Epithelial cell of proximal tubule (primary cell): ENCODE measurements at places on chromosomes 1 and 21.

DNA sequence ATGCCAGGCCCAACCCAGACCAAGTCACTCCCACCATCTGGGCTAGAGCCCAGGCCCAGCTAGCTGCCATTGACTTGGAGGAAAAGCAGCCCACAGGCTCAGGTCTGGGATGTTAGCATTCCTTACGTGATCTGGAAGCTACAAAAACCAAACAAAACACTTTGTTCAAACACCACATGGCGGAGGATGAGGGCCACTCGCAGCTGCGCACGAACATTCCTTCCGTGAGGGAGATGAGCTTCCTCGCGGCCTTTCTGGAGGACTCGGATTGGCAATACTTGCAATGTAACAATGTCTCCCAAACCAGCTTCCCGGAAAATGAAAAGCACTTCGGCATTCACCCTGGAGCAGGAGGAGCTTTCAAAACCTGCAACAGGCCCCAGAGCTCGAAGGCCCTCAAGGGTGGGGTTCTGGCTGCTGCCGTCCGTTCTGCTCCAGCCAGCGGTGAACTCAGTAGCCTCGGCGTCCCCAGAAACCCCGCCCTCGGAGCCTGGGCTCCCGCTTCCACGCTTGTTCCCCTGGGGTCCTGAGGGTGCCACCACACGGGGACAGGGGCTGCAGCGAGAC lies 40.5 kb downstream of the COL6A1 start:
- DNase-seq: no peak

DNA sequence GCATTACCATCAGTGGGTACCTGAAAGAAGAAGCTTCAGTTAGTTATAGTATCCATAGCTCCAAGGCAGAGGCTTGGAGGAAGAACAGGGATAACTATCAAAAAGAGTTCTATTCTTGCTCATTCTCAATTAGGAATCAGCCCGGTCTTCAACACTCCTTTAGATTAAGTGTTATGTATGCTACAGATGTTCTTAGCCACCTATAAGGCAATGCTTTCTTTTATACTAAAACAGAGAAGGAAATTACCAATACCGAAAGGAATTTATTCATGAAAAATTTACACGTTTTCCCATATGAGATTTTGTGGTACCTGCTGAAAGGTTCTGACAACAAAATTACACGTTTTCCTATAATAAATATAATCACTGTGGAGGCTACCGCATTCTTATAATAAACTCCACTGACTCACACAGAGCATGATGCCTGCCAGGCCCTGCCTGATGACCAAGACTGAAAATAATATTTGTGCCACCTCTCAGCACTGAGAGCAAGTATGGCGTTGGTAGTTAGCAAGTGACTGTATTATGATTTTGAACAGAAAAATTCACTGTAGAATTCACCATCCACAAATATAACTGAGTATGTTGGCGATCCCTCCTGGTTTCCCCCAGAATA lies 58.3 kb downstream of the APP start:
- DNase-seq: no peak

DNA sequence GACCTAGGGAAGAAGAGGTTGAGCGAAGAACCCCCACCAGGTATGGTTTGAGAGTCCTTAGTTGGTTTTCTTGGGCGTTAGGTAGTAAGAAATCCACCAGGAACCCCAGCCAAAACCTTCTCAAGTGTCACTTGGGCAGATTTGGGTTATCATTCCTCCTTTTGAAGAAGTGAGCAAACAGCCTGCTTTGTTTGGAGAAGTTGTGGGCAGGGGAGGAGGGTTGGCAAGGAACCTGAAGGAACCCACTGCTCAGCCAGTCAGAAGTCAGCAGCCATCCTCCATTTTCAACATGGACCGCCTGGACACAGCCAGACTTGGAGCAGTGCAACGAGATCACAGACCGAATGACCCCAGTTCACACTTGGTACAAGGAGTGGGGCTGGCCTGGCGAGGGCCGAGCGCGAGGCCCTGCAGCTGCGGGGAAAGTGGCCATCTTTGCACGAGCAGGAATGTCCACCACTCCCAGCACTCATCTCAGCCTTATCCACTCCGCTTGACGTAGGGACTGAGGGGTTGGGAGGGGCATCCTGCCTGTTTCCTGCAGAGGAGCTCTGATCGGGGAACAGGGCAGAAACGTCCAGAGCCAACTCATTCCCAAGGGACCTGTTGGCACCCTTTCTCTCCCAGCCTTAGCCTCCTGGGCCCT lies 7.2 kb downstream of the ADPRS start:
- no peak for DNase-seq

- DNase-seq: peak; percentile 40
These were observed at the start of gene DCDC2B for GRCh38 chr1:32208891-32209328. Gene DCDC2B, plus strand, starts transcription at chr1:32209089. Its CDS starts 5 bp downstream, at chr1:32209094.

GRCh38 chr1:41708332-41708731 lies 210.4 kb downstream of the HIVEP3 start:
- DNase-seq: no peak

DNA sequence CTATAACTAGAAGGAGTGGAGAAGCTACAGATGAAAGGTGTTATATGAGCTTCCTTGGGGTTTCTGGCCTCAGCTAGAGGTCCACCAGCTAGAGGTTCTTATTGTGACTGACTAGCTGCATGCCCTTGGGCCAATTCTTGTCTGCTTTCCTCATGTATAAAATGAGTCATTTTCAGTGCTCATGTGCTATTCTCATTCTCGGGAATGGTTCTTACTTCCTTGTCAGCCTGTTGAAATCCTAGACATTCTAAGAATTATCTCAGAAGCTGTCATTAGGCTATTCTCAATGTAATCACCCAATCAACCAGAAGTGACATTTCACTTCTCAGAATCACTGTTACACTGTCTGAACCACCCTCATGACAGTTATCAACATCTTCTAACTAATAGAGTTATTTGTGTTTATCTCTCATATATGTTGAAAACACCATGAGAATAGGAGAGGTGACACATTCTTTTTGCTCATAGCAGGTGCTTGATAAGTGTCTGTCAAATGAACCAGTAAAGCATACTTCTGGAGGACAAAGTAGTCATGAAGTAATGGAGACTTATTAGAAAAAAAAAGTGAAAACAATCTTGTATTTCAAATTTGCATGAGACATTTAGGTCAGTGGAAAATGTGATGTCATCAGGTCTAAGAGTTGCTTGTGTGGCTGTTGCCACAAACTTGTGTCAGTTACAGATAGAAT lies 122.8 kb upstream of the IVNS1ABP start:
- DNase-seq: peak; percentile 95

DNA sequence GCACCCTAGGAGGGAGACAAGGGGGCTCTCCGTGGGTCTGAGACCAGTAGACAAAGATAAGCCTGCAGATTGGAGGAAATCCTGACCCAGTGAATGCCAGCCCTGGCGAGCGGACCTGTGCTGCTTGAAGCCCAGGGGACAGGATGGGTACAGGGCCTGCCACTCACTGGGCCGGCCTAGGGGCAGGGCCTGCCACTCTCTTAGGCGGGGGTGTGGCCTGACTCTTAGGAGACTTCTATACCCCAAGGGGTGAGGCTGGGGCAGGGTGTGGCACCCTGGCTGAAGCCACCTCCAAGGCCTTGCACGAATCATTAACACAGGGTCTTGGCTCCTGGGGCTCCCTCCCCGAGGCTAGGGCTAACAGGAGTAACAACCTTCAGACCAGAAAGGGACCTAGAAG lies 30.7 kb downstream of the TRIM62 start:
- no peak for DNase-seq

DNA sequence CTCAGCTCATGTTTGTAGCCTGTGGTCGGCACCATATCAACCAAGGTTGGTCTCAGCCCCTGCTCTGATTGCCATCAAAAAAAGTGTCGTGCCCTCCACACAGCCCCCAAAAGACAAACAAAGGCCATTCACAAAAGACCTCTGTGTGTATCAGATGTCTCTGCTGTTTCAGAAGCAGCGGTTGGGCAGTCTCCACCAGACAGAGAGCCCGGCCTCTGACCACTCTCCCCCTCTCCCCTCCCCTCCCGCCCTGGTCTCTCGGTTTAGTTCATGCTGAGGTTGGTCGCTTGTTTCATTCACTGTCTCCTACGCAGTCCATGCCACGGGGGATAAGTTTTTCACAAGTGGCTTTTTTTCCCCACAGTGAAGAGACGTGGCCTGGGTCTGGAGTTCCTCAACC lies 27.1 kb downstream of the ACTA1 start:
- no peak for DNase-seq

GRCh38 chr1:5620418-5620817 lies 371.8 kb downstream of the NPHP4 start:
- DNase-seq: no peak

DNA sequence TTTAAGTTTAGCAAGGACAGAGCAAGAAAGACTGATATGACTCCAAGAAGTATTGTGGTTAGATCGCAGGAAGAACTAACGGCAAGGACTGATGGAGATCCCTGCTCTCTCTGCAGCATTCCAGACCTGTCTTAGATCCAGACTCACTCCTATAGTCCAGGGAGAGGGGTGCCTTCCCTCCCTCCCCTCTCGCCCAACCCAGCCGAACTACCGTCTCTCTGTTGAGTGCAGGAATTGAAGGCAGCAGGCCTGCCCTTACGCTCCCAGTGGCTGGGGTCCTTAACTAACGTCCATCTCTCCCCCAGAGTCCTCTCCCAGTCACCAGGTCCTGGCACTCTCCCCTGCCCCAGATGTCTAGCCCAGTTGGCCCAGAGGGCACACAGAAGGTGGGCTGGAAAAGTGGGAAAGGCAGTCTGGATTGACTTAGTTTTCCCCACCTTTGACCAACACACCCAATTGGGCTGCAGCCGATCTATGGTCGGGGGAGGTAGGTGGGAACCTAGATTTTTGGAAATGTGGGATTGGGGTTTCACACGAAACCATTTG lies 1.1 kb downstream of the CRABP2 start:
- DNase-seq: no peak

GRCh38 chr1:115980998-115981993 lies 5.0 kb downstream of the SLC22A15 start:
- no peak for DNase-seq
